ENCODE measurements at places on chromosomes 16 and 17.

DNA sequence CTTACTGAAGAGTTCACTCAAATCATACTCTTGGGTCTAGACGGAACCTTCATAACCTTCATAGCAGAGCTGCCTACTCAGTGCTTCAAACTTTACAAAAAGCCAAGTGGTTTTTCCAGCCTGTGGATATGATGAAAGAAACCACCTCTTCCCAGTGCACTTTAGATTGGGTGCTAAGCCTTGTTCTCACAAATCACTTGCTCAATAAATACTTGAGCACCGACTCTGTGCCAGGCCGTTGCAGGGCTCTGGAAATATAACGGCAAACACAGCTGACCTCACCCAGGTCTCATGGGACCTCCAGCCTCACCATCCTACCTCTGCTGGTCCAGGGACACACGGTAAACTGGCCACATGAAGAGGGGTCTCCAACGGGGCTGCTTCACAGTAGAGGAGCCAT lies 35.7 kb downstream of the CDRT4 start:
- DNase-seq = peak; percentile 68

DNA sequence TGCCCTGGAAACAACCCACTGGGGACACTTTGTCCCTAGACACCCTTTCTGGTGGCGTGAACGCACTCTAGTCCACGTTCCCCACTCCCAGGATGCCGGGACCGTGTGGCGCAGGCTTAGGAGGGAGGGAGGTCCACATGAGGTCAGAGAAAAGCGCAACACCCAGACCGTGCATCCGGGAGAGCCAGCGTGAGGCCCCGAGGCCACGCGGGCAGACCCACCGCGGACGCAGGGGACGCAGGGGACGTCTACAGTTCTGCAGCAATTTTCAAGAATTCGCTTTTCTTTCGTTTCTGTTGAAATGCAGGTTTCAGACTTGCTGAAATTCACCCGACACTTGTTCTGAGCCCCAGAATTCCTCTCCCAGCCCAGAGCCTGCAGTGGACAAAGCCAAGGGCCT lies 4.7 kb downstream of the RFNG start:
- DNase-seq = no peak

- no peak for DNase-seq
Observed at GRCh38 chr17:52128721-52129120, 29.8 kb downstream of the CA10 start.

- no peak for DNase-seq
Observed at GRCh38 chr17:78622491-78623265, 45.5 kb upstream of the DNAH17 start.

DNA sequence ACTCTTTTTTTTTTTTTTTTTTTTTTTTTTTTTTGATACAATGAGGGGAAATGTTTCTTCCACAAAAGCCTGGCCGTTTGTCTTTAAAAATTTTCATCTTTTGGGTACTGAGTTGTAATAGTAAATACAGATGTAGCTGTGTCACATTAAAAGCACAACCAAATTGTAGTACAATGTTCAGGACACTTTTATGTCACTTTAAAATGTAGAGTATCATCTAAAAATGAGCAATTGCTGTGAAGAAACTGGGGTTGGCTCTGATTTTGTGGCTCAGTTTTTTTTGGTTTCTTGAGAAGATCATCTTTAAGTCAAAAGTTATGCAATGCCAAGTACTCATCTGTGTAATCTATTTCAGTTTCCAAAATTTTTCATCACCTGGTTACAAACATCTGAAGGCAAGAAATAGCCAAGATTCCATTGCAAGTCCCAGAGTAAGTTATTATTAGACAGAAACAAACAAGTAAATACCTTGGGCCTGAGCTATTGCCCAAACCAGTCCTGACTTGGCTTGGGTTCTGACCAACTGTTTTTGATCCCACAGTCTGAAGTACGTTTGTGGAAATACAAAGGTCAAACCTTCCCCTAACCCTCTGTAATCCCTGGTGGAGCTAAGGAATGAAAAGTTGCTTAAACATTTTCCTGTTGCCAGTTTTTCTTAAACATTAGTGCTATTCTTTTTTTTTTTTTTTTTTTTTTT lies 717.2 kb downstream of the WWOX start:
- no peak for DNase-seq

DNA sequence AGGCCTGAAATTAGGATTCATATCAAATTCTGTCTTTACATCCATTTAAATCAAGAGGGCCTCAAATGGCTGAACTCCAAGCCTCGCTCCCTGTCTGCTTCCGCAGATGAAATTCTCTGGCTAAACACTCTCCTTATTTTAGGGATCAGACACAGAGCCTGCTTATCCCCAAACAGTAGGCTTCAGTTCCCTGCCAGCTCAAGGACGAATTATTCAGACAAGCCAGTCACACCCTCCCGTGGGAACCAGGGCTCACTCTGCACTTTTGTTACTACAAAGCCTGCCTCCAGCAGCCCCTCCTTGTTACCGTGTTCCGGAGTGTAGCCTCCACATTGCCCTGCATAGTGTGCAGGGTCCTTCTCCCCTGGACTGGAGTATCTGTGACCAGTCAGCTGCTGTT lies 46.6 kb upstream of the LCMT1 start:
- no peak for DNase-seq

DNA sequence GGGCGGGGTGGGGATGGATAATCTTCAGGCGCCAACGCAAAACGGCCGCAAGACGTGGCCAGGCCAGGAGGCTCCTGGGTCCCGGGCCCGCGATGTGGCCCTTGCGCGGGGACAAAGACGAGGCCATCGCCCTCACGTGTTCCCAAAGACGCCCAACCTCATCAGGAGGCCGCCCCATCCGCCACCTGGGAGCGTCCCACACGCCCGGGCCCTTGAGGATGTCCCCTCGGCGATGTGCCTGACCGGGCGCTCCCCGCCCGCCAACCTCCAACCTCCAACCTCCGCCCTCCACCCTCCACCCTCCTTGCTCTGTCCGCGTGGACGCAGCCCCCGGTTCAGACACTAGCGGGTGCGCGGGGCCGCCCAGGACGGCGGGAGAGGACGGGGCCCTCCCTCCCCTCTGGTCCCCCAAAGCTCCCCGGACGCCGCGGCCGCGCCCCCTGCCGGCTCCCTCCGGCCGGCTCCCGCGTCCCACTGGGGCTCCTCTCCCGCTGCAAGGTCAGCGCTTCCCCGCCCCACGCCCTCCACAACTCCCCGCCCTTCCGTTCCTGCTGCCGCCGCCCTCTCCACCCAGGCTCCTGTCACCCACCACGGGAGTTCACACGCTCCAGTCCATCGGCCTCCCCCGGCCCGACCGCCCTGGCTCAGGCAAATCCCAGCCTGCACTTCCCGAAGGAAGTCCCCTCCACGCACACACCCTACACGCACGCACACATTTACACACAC lies 250.8 kb upstream of the RPL38 start:
- peak; percentile 85 for DNase-seq

- no peak for DNase-seq
Observed at GRCh38 chr17:7466318-7466638, 13.2 kb downstream of the ZBTB4 start.

GRCh38 chr17:32596628-32597027 lies 109.8 kb downstream of the CDK5R1 start:
- DNase-seq = no peak

DNA sequence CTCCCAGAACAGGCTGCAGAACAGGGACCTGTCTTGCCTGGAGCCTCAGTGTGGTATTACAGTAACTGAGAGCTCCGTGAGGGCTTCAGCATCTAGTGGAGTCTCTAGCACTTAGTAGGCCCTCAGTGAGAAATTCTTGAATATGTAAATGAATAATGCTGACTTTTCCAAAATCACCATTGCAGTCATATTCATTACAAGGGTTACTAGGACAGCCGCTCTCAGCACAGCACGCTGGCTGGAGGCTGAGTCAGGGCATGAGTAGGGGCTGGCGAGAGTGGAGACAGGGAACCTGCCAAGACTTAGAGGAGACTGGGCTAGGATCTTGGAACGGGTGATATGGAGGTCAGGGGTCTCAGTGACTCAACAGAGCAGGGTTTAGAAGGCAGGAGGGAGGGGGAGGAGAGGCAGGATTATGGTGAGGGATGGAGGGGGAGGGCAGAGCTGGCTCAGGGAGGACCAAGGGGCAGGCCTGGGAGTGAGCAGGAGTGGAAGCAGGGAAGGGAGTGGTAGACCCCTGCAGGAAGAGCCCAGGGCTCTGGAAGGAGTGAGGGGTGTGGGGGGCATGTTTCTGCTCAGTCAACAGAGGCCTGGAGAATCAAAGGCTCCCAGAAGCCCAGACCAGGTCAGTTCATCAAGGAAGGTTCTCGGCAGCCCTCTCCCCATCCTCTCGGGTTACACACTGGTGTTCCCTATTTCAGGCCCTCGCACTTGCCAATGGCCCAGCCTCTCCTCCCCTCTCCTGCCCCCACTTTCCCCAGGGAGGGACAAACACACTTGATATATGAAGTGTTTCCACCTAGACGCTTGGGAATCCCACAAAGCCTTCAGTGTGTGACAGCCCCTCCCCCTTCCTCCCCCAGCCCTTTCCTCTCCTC lies 42.3 kb downstream of the FZD2 start:
- DNase-seq = no peak

DNA sequence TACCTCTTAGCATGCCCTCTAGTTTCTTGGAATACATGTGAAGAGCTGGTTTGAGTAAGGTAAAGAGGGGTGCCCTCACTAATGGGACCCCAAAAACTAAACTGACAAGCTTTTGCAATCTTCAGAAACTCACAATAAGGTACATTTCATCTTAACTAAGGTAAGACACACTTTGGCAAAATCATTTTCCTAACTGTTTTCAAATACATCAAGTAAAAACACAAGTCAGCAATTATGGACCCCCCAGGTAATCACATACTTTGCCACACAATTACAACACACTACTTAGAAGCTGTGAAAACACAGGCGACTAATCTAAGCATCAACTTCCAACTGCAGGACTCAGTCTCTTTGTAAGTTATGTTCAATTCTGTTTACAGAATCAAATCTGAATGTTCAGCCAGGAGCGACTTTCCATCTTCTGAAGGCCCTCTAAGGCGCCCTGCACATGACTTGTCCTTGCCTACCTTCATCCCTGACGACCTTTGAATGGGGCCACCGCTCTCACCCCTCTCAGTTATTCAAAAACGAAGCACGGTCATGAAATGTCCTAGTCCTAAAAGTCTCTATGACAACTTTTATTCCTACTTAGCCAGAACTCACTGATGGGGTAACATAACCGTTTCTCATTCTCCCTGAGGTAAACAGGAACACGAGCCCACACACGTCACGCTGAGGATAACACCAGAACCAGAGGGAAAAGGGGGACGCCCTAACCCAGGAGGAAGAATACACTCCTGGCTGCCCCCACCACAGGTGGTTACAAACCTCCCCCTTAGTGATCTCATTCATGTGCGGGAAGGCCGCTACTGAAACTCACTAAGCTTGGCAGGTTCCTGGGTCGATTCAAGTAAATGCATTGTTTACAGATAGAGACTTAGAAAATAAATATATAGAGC lies 5.5 kb downstream of the CREBBP start:
- no peak for DNase-seq

GRCh38 chr16:22928882-22929435 lies 115.0 kb downstream of the HS3ST2 start:
- no peak for DNase-seq

DNA sequence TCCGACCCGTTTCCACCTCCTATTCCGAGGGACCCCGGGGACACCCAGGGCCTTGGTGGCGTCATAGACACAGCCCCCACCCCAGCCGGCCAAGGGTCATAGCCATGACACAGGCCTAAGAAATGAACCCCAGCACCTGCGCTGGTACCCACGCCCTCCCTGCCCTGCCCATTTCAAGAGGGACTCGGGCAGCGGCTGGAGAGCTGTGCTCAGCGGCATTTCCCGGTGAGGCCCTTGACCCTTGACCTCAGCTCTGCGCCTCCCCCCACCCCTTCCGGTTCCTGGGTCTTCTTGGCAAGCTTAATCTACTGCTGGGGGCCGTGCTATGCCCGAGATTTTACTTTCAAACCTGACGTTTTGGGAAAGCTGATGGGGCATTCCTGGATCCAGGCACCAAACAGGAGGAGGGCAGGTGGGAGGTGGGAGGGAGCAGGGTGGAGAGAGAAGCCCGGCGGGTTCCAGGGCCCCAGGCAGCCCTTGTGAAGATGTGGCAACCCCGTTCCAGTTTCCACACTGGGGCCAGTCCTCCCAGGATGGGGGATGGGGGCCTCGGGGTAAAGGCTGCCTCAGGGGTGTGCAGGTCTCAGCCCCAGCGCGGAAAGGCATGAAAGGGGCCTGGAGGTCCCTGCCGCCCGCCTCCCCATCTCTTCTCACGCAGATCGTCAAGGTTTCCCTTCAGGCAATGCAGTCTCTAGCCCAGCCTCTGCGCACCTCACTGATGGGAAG lies at the start of gene SLC22A31:
Gene SLC22A31 (minus strand): TSS at position 414 of the 726 bp plus-strand sequence. CDS start 36 bp downstream, at position 378.
- DNase-seq = no peak

DNA sequence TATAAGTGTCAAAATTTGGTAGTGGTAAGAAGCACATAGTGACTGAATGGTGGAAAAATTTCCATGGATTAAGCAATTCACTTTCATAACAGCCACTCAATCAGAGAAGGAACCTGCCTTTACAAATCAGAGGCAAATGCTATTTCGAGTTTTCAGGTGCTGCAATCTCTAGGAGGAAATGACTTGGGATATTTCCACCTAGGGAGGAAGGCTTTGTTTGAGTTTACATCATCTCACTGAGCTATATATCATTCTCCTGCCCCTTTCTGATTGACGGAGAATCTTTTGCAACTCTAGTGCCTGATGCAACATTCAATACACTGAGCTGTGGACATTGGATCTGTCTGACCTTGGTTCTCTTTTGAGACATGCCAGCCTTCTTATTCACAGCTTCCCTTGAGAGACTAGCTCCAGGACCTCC lies 26.3 kb downstream of the MARCHF10 start:
- no peak for DNase-seq

- no peak for DNase-seq
Observed at GRCh38 chr17:65794572-65794971, 233.1 kb upstream of the AXIN2 start.

GRCh38 chr17:48586355-48587258 lies 3.4 kb downstream of the HOXB3 start:
- no peak for DNase-seq

- no peak for DNase-seq
Observed at GRCh38 chr17:72588561-72588960, 467.7 kb downstream of the SOX9 start.

DNA sequence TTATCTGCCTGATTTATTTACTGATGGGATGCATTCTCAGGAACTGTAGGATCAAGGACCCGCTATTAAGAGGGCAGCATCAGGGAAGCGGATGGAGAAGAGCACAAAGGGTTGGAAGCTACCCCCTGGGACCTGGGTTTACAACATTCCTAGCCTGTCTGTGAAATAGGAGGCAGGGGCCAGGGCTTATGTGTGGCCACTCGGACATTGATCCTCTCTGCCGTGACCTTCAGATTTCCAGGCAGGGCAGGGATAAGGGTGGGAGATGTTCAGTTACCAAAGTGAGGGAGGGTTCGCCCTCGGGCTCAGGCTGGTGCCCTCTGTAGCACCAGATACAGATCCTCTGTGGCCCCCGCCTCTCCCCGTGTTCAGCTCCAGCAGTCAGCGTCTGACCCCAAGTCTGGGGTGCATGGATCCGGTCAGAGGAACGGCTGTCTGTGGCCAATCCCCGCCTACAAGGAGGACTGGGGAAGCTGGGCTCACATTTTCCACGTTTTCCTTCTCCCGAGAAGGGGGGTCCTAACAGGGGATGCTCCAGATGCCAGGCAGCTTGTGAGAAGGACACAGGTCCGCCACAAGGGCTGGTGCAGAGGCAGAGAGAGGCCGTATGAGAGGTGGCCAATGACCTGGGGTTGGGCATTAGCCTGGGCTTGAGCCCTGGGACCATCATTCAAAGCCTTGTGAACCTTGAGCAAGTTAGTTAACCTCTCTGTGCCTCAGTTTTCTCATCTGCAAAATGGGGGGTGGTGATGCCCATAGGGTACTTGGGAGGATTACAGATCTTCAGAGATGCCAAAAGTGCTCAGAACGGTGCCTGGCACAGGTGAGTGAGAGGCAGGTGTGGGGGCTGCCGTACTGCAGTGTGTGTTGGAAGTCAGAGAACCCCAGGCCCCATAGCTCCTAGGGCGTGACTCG lies 48.3 kb downstream of the ATP2C2 start:
- DNase-seq = no peak
